ENCODE measurements at places on chromosomes 5 and 9.

GRCh38 chr5:92941806-92942205 lies 639.2 kb downstream of the NR2F1-AS1 start:
- no peak for DNase-seq

DNA sequence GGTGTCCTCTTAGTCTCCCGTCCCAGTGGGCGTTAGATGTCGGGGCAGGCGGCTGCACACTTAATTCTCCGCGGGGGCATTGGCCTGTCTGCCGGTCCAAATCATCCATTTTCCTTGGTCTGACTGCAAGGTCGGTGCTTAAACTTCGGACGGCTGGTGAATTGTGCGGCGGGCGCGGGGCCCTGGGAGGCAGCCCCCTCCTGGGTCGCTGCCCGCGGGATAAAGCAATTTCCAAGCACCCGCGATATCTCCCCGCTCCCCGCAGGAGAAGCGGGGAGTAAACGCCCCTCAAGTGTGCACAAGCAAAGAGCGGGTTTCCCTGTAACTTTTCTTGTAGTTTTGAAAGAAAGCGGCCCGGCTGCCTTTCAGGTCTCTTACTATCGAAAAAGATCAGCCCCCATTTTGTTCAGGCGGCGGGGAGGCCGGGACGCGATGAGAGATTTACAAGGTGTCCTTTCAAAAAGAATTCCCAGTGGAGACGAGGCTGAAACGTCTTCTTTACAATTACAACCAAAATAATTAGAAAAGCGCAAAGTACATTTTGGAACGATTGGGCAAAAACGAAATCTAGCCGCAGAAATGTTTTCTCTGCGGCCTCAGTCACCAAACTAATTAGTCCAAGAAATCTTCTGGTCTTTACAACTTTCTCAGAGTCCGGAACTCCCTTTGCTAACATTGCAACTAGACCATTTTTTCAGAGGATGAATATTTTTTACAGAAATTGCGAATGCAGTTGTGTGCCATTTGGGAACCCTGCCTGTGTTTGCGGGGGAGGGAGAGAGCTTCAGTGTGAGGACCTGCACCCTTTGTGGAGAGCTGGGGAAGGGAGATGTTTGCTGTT lies 1.8 kb downstream of the IRX1 start:
- no peak for DNase-seq

GRCh38 chr5:126878634-126879033 lies 101.7 kb downstream of the LMNB1 start:
- DNase-seq = no peak

DNA sequence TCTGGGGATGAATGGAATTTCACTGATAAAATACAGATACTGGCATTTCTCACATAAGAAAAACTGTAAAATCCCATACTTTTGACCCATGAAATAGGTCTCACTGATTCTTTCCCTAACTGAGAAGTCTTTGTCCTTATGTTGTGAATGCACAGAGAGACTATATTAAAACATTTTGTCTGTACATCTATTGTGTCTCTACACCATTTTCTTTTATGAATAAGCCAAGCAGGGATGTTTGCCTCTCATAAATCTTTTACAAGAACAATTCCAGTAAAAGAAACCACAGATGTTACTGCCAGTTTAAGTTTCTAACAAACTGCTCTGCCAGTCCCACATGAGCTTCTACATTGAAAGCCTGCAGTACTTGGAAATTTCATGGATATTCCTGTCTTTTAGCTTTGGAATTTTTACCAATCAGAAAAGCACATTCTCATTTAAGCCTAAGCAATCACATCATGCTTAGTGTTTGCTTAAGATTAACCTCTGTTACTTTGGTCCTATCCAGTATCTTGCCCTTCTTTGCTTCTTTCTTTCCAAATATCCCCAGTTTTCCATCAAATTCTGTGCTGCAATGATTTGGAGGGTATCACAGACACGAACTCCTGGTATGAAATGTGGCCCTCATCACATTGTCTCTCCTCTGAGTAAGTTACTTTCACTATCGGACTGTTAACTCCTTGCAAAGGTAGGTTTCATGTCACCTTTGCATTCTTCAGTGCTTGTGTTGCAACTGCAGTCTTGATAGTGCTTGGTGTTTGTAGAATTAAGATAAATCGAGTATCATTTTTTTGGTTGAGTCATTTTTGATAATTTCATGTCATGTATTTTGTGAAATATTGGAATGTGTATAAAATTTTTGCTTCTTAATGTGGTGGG lies 415.1 kb upstream of the ADAMTSL1 start:
- DNase-seq = no peak

DNA sequence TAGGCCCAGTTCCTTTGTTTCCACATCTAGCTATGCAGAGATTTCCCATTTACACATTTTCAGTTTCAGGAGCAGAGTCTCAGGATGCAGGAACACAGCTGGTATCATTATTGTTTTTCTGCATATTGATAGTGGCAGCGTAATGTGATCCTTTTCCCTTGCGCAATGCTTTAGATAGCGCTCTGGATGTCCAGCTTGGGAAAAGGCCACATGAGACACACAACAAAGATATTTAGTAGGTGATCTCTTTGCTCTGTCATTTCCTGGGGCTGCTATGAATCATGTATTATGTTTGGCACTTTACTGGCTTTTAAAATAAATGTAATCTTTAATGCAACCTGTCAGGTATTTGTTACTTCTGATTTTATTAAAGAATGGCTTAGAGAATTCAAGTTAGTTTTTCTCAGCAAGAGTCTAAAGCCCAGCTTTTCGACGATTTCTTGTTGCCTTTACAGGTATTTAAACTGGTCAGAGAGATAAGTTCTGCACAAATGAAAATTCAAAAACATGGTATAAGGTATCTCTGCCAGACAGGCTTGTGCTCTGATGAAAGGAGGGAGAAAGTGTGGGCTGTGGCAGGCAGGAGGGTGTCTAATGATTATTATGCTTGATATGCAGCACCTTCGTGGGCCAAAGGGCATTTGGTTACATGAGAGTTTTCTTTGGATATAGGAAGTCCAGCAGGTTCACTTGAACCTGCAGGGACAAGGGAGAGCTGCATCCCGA lies 42.2 kb downstream of the PTTG1 start:
- no peak for DNase-seq

DNA sequence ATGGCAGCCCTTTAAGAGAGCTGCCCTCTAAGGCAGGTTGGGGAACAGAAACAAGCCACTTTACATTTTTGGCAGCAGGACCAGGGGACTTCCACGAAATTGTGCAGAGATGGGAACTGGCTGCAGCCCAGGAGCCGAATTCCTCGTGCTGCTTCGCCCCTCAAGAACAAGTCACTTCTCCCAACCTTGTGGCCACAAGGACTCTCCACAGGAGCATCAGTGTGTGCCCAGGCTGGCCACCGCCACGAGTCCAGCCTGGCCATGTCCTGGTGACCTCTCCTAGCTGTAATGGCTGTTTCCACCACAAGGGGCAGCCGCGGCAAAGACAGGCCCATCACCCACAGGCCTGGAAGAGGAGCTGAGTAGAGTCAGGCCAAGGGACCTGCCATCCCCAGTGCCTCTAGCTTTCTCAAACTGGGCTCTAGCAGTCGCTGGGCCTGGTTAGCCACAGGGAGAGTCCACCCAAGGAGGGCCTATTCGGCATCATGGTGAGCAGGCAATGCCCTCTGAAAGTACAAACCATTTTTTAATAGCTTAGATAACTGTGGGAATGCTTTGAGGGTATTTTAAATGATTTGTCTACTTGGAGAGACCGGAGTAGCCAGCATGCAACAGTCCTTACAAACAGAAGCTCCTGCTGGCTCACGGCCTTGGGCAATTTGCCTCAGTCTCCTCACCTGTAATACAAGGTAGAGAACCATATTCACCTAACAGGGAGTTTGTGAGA lies 129.0 kb downstream of the COL23A1 start:
- peak; percentile 13 for DNase-seq

DNA sequence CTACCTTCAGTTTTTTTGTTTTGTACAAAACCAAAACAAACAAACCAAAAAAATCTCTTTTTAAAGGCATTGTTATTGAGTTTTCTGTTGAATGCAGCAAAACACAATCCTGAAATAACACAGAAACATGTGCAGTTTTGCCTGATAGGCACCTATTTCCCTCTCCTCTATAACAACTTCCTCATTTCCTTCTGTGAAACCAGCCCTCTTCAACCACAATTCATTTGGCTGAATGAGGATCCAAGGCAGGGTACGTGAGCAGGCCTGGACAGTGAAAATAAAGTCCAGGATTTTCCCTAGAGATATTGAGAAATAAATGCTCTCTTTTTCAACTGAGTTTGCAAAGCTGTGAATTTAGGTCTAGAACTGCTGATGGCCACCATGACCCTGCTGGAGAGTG lies 134.8 kb upstream of the LARP1 start:
- no peak for DNase-seq

- no peak for DNase-seq
Measured at GRCh38 chr5:77885519-77885918, 109.4 kb upstream of the TBCA start.

DNA sequence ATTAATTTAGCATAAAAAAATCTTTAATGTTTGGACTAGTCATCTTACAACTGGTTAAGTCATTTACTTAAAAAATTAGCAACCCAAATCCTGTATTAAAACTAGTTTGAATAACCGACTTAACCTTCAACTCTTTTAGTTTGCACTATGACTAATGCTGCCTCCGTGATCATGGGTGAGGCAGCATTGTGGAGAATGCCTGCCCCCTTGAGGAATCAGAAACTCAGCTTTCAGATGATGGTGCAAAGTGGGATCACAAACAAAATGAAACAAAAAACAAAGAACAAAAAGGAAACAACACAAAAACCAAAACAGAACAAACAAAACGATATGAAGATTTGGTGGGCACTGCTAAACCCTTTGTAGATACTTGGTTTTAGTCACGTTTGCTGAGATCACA lies 127.0 kb upstream of the PALM2AKAP2 start:
- no peak for DNase-seq

DNA sequence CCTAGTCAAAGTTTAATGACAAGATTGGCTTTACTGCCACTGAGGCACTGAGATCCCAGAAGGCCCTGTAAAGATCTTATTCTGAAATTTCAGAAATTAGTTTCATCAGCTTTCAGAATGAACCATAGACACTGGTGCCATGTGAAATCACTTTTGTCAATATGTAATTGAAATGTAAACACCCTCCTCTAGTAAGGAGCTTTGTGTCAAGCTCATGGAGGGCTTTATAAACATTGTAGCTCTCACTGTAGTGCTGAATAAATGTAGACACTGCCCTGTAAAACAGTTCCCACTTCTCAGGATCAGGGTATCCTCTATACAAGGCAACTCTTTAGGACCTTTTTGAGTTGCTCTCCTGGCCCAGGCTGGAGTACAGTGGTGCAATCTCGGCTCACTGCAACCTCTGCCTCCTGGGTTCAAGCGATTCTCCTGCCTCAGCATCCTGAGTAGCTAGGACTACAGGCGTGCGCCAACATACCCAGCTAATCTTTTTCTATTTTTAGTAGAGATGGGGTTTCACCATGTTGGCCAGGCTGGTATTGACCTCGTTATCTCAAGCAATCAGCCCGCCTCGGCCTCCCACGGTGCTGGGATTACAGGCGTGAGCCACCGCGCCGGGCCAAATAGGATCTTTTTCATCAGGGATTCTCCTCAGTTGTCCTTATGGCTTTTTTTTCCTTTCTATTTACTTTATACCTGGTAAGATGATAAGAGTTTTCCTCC lies 1823.9 kb upstream of the CDH9 start:
- no peak for DNase-seq

DNA sequence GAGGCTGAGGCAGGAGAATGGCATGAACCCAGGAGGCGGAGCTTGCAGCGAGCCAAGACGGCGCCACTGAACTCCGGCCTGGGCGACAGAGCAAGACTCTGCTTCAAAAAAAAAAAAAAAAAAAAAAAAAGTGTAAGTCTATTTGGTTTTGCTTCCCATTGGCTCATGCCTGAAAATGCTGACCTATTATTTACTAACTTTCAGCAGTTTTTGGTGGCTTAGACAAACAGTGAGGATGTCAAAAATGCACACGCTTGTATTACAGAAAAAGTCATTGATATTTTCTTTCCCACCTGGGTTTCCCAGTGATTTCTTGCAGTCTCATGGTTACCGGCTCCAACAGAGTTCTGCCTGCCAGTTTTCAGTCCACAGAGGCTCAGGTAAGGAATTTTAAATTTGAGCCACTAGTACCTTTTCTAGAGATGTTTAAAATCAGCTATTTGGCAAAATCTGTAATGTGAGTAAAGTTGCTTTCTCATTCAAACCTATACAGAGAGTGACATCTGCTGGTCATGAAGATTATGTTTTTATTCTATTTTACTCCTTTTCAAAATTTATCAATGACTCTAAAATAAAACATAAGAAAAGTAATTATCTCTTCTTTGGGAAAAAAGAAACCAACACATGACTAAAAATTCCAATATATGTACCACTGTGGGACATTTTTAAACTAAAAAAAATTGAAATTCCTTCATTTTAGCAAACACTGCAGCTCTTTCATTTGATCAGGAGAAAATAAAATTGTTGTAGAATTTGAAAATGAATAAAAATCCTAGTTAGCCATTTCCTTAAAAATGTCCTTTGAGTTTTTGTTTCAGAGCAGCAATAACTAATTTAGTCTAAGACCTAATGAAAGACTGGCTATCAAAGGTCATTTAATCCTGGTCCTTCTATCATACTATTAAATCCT lies 8.8 kb downstream of the FAM200C start:
- no peak for DNase-seq

GRCh38 chr5:59104400-59105127 lies 521.7 kb downstream of the RAB3C start:
- no peak for DNase-seq

- DNase-seq = no peak
Measured at GRCh38 chr9:125400725-125401716, 139.4 kb downstream of the GAPVD1 start.

DNA sequence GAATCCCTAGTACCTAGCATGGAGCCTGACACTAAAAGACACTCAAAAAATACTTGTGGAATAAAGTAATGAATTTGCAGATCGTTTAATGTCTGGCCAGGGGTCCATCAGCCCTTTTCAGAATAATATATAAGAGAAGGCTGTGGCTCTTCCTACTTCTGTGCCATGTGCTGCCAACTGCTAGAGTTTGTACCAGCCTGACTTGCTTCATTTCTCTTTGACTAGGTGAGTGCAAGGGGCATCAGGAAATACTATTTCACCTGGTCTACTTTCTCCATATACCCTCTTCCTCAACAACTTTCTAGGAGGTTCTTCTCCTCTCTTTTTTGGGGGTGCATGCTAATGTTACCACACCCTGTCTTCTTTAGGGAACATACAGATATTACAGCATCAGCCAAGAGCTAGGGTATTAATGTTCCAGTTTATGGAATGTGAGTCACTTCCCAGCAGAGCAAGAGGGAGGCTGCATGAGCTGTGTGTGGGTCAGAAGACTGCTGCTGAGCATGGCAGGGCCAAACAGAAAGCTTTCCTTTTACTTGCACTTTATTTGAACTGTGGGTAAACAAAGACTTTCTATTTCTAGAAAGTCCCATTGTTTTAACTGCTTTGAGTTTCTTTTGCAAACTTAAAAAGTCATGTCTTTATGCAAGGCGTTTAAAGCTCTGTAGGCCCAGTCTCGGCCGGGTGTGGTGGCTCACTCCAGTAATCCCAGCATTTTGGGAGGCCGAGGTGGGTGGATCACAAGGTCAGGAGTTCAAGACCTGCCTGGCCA lies 158.9 kb downstream of the ADAMTSL1 start:
- DNase-seq = no peak

DNA sequence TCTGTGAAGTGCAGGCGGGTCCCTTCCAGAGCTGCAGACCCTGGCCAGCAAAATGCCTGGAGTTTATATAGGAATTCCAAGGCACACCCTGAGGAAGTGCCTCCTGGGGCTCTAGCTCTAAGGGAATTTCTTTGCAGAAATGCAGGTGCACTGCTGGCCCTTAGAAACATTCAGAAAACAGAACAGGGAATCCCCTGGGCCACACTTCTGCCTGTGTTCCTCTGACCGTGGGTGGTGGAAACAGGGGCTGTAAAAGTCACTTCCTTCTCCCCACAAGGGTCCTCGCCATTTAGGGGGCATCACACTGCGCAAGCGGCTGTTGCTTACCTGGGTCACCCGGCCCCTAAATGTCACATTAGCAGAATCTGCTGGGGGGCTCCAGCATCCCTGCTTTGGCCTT lies 140.8 kb upstream of the TBC1D2 start:
- DNase-seq = no peak

Data from stimulated activated CD8-positive, alpha-beta memory T cell treated with anti-CD3 and anti-CD28 coated beads, Interleukin-7, amount 100 ng/mL, for 1 hour (primary cell).